ENCODE measurements at places on chromosomes 7 and 10.

DNA sequence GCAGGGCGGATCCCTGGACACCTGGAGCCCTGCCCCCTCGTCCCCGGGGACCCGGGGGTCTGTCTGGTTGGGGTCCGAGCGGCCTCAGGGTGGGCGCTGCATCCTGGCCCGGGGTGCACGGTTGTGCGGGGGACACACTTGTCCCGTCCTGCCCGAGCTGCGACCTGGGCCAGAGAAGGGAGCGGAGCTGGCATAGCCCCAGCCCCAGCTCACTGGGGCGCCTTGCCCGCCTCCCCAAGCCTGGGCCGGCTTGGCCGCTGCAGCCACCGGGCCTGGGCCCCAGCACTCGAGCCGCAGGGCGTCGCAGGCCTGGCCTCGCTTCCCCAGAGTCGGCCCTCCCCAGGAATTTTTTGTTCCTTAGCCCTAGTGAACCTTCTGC is 54.5 kb downstream of the GLRX3 start:
- DNase-seq, result no peak

- peak; percentile 35 for DNase-seq
Measured at GRCh38 chr7:141074162-141074991, 513 bp downstream of the TMEM178B start.

- DNase-seq, result no peak
Measured at GRCh38 chr10:111360260-111360925, 283.6 kb downstream of the ADRA2A start.

GRCh38 chr7:98459529-98459928 is 58.6 kb upstream of the BAIAP2L1 start:
- no peak for DNase-seq

DNA sequence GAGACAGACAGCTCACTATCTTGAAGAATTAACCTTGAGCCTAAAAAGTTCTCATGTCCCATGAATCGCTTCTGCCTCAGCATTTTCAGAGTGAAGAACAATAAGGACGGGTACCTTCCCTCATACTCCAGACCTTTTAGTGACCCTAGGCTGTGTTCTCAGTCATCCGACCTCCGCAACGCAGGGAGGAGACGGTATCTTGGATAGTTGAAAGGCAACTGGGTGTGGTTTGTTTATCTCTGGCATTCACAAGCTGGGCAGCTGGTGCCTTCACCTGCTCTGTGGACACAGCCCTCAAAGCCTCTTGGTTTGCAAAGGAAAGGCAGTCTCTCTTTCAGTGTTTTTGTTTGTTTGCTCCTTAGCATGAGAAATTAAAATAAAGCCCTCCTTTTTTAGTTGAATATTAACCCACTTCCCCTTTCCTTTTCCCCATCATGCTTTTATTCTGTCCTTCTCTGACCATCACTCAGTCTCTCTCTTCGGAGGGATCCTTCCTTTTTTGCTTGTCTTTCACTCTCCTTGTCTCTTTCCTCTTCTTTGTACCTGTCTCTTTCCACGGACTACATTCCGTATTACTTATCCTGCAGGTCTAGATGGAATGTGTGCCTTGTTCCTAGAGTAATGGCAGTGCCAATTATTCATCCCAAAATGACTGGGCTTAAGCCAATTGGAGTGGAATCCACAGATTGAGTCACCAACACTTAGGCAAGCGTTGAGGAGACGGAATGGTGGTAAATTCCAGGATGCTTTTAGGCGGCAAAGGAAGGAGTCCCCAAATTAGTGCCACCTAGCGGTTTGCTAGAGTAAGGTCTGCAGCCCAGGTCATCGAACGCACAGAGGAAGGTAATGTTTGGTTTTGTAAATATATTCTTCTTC is 45.8 kb downstream of the PRR15 start:
- no peak for DNase-seq

GRCh38 chr10:125001313-125002046 is 59.6 kb downstream of the ZRANB1 start:
- no peak for DNase-seq

GRCh38 chr7:101945034-101945758 is 127.8 kb downstream of the CUX1 start:
- DNase-seq, result no peak

- DNase-seq, result no peak
Measured at GRCh38 chr7:149218469-149219420, 20.7 kb upstream of the ZNF212 start.

GRCh38 chr7:11120068-11120664 is 146.5 kb downstream of the PHF14 start:
- DNase-seq, result no peak

DNA sequence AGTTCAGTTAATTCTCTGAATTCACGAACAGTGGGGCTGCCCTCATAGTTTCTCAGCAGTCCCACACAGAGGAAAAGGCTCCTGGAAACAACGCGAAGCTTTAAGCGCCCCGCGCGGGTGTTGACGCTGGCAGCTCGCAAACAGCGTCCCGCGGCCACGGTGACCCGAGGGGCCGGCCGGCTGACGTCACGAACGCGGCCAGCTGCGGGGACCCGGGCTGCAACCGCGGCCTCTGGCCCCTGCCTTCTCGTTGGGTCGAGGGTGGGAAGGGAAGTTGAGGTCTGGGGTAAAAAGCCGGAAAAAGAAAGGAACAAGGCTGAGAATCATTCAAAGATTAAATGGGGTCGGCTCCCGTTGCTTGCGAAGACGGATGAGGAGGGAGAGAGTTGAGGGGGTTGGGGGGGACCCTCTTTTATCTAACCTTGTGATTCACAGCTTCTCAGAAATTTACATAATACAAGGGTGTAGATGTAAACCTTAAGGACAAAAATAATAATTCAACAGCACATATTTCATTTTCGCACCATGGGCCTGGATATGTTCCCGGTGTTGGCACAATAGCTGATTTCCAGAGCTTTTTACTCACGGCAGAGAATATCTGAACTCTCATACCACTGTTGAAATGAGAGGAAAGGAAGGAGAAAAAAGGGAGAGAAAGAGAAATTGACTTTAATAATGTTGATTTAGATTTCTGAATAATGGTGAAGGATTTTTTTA is 7.3 kb upstream of the FEZF1 start:
- DNase-seq, result no peak

- DNase-seq, result peak; percentile 25
Measured at GRCh38 chr7:132030086-132030568, 473.7 kb upstream of the PODXL start.

- no peak for DNase-seq
Measured at GRCh38 chr7:110623436-110623835, 467.5 kb upstream of the LRRN3 start.

- DNase-seq, result peak; percentile 15
Measured at GRCh38 chr10:98444314-98445006, 2.3 kb downstream of the HPS1 start.

DNA sequence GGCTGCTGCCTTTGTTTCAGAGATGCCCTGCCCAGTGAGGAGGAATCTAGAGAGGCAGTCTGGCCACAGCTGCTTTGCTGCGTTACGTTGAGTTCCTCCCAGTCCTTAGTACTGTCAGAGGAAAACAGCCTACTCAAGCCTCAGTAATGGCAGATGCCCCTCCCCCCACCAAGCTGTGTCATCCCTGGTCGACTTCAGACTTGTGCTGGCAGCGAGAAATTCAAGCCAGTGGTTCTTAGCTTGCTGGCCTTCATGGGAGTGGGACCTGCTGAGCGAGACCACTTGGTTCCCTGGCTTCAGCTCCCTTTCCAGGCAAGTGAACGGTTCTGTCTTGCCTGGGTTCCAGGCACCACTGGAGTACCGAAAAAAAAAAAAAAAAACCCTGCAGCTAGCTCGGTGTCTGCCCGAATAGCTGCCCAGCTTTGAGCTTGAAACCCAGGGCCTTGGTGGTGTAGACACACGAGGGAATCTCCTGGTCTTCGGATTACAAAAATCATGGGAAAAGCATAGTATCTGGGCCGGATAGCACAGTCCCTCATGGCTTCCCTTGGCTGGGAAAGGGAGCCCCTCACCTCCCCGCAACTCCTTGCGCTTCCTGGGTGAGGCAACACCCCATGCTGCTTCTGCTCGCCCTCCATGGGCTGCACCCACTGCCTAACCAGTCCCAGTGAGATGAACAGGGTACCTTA is 9.1 kb downstream of the SDHAF3 start:
- DNase-seq, result no peak

DNA sequence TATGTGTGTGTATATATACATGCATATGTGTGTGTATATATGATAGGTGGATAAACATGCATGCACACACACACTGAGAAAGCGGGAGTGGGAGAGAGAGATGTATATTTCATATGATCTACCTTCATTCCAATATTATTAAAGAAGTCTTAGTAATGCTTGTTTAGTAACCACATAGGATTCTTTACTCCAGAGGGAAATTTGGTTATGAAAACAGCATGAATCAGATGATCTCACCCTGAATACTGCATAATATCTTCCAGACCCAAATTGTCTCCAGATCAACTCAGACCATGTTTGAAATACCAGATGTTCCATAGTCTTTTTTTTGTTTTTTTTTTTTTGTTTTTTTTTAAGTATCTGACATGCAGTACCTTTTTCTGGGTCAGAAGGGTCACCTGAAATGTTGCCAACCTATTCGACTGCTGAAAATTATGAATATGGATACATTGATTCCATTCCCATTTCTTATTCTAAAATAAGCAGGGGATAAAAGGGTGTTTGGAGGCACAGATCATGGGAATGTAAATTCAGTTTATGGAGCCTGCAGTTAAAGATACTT is 17.4 kb downstream of the TES start:
- DNase-seq, result no peak

- DNase-seq, result no peak
Measured at GRCh38 chr10:126087796-126088505, 191.6 kb downstream of the FANK1 start.

DNA sequence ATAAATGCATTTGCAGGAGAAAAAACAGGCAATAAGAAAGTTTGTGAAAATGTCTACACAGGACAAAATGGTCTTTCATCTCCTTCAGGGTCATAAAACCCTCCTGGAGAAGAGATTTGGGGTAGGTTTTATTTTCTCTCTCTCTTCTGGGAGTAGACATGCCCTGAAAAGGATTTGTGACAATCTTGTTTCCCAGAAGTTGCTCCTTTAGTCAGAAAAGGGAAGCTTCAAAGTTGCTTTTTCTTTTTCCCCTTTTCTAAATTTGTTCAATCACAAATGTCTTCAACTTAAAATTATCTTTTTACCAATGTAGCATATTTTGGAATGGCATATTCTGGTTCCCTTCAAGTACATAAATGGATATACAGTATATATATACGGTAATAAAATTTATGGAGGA is 9.4 kb upstream of the ANKRD22 start:
- no peak for DNase-seq

DNA sequence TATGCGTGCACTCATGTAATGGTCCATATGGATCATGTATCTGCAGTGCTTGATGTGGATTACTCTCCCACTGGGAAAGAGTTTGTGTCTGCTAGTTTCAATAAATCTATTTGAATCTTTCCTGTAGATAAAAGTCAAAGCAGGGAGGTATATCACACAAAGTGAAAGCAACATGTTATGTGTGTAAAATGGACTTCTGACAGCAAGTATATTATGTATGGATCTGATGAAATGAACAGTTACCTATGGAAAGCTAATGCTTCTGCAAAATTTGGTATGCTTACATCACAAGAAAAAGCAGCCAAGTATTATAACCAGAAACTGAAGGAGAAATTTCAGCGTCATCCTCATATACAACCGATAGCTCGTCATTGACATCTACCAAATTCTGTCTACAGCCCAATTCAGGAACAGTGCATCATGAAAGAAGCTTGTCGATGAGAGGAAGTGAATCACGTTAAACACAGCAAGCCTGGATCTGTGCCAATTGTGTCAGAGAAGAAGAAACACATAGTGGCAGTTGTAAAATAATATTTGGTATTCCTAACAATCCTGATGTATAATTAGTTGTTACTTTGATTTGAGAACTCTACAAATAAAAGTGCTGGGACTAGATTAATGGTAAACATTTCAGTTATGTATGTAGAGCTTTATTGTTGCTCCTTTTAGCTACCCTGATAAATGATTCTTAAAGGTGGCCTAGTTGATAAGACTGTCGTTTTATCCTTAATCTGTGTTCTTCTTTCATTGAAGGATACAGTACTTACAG is 14.2 kb upstream of the SYPL1 start:
- DNase-seq, result no peak

DNA sequence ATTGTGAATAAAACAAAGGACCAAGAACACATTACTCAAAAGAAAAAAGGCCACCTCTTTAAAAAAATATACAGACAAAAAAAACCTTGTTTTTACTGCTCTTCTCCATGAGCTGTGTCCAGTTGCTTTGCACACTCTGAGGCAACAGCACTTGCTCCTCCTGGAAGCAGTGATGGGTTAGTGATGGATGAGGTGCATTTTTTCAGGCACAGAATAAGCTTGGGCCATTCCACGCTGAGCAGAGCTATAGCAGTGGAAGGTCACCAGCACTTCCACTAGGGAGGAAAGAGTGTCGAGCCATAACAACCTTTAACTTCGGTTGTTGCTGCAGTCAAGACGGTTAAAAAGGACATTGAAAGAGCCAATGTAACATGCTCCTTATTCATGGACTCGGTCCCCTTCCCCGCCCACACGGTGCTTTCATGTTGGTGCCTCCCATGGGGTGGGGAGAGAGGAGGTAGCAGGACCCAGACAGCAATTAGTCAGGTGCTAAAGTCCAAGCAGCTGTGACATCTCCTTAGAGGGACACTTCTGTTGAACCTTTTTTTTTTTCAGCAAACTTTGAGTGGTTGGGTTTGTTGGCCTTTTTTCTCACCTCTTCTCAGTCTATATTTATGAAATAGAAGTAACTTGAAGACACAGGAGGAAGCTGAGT is 136.5 kb upstream of the ADARB2 start:
- no peak for DNase-seq

GRCh38 chr10:97861924-97862323 is 12.3 kb downstream of the GOLGA7B start:
- DNase-seq, result no peak

- no peak for DNase-seq
Measured at GRCh38 chr7:32092346-32092745, 22.1 kb upstream of the PDE1C start.

- DNase-seq, result no peak
Measured at GRCh38 chr7:106190589-106191330, 78.6 kb upstream of the SYPL1 start.

GRCh38 chr10:49368256-49368655 is 27.6 kb downstream of the DRGX start:
- DNase-seq, result no peak

DNA sequence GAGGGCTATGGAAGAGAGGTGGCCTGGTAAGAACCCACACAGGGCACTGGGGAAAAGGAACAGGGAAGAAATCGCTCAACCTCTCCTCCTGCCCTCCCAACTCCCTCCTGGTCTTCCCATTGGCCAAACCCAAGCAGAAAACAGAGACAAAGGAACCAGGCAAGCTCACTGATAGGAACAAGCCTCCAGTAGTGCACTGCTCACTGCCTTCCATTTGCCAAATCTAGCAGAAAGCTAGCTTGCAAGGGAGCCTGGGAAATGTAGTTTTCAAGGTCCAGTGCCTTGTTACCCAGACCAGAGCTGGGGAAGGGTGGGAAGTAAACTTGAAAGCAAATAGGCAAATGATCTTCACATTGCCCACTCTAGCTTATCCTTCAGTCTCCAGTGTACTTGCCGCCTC is 556.1 kb upstream of the AUTS2 start:
- DNase-seq, result no peak

- no peak for DNase-seq
Measured at GRCh38 chr10:111879969-111880368, 303.6 kb downstream of the GPAM start.

All from C1 segment of cervical spinal cord (tissue), 14 donors.